ENCODE measurements at places on chromosomes 16 and 17.

GRCh38 chr17:46984341-46984740 is 5.3 kb upstream of the RPRML start:
- no peak for DNase-seq

- no peak for DNase-seq
Measured at GRCh38 chr16:20026361-20027072, 47.2 kb downstream of the GPR139 start.

DNA sequence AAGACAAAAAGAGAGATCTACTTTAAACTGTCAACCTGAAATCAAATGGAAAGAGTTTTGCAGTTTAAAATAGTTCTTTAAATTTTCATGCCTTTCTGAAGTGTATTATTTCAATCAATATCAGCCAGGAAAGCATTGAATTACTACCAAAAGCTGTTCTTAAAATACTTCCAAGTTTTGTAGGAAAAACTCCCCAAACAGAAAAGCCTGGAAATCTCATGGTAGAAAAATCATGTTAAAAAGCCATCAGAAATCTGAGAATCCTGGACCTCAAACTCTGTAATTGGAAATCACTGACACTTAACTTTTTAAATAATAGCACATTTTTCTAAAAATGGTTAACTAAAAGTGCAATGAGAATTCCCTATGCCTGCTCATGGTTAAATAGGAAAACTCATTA is 63.3 kb upstream of the CNTNAP4 start:
- no peak for DNase-seq

GRCh38 chr17:66858226-66859083 is 23.5 kb downstream of the CACNG5 start:
- no peak for DNase-seq

GRCh38 chr17:78939615-78940014 is 14.4 kb upstream of the TIMP2 start:
- no peak for DNase-seq

All from AG09309 (cell line).